Caudate nucleus (tissue), 63 donors: ENCODE measurements at places on chromosomes 12 and 14.

DNA sequence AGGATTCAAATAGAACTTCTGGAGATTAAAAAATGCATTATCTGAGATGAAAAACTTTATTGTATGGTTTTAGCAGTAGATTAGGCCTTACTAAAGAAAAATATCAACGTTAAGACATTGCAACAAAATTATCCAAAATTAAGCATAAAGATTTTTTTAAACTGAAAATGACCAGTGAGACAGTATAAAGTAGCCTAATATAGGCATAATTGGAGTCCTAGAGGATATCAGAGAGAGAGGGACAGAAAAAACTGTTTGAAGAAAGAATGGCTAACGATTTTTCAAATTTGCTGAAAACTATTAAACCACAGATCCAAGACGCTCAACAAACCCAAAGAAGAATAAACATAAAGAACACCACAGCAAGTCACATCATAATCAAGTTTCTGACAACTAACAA lies 149.5 kb upstream of the LMNTD1 start:
- no peak for DNase-seq

- DNase-seq, result peak; percentile 50
These were observed at the start of gene SLC2A3 for GRCh38 chr12:7935590-7936581. SLC2A3 (minus strand) TSS chr12:7936187; CDS start chr12:7936034, 153 bp downstream.

GRCh38 chr12:24256684-24257083 lies 307.2 kb upstream of the SOX5 start:
- no peak for DNase-seq

- no peak for DNase-seq
These were observed 40.9 kb downstream of the FGD4 start for GRCh38 chr12:32440120-32440865.

DNA sequence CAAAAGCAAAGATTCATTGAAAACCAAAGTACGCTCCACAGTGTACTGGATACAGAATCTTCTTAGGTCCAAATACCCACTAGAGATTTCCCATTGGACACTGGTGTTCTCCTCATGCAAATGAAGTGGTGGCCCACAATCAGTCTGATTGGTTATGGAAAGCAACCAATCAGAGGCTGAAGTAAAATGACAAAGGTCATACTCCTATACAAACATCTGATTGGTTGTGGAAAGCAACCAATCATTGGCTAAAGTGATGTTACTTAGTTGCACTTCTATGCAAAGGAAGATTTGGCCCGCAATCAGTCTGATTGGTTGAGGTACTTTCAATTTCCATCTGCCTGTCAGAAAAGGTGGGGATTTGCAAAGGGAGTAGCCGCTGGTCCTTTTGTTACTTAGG lies 1.3 kb upstream of the WASHC3 start:
- DNase-seq, result no peak

DNA sequence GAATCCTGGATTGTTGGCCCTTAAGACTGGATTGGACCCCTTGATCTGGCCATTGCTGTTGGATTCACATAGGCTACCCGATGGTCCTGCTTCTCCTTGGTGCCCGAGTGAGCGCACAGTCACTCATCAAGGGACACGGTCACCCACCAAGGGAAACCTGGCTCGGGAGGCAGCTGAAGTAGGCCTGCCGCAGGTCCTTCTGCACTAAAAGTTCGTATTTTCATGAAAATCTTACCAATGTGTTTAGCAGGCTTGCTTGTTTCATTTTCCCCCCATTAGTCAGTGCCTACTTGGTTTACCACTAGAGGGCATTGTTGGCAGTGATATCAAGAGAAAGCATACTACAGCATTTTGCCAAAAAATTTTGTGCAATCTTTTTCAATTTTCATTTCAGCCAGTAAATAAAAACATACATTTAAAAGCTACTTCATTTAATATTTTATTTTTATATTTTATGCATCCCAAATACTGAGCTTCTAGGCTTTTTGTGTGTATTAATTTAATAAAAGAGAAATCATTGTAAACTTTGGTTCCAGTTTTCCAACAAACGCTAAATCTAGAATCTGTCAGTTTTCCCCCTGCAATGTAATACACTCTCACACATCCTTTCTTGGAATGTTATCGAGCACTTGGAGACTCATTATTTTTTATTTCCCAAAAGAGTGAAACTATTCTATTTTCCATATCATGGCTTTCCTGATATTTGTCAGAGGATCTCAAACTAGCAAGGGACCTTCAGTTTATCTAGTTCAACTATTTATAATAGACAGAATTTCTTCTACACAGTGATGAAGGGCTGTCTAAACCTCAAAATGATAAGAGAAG lies 116.7 kb downstream of the LMNTD1 start:
- DNase-seq, result no peak

DNA sequence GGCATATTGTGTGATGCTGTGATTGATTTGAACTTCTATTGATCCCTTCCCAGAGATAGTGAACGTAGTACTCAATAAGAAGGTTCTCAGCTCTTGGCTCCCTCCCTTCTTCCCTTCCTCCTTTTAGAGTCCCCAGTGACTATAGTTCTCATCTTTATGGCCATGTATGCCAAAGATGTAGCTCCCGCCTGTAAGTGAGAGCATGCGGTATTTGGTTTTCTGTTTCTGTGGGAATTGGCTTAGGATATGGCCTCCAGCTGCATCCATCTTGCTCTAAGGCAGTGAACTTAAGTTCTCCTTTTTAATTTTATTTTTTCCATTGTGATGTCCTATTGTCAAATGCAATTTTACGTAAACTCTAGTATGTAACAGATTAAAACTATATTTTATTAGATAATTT lies 109.5 kb downstream of the AEBP2 start:
- DNase-seq, result no peak

DNA sequence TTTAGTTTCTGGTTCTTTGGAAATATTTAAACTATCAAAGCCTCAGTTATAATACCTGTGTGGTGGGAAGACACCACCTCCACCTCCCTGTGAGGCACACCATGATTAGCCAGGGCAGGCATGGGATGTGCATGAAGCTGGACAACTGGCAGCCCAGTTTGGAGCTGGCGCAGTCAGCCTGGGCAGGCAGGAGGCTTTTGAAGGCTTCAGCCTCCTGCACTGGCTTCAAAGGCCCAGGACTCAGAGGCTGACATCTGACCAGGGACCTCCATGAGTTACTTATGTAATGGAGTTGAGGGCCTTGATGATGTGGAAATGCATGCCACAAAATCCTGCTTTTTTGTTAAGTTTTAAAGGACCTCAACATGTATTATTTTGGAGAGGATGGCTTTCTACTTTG lies 30.3 kb downstream of the C14orf132 start:
- DNase-seq, result no peak

GRCh38 chr14:38255408-38255672 lies 553 bp downstream of the CLEC14A start:
- DNase-seq, result no peak

DNA sequence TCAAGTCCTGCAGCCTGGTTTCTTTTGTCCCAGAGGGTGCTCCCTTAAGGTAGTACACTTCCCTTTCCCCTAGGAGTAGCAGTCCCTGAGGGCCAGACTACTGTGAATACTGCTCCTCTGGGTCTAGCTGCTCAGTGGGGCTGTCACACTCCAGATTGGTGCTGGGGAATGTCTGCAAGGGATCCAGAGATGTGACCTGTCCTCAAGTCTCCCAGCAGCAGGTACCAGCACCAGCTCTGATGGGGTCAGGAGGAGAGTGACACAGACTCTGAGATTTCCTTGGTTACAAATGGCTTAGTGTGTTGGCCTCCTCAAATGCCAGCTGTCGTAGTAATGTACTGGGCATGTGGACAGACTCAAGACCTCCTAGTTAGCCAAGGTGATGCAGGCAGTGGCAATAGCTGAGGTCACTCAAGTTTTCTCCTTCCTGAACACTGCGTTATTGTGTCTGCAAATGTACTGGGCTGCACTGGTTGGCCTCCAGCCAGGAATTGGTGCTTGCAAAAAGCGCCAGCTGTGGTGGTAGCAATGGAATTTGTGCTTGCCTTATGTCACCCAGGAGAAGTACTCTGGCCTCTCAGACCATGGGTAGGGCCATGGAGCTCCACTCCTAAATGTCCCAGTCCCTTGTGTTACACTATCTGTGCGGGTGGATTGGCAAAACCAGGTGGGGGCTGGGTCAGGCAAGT lies 36.4 kb upstream of the AEBP2 start:
- DNase-seq, result peak; percentile 13

DNA sequence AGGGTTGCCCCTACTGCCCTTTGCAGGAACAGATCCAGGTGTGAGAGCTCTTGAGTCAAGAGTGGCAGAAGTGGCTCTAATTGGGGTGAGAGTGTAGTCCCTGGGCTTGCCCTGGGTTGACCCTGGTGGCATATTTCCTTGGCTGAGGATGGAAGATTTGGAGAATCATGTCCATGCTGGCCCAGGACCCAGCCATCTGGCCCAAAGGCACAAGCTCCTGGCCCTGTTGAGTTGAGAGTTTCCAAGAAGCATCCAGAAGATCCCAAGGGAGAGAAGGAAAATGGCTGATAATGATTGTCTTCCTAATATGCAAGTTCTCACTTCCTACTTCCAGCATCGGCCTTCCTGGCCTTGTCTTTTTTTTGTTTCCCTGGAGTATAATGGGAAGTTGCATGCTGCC lies 55.5 kb upstream of the SRSF5 start:
- no peak for DNase-seq

- DNase-seq, result no peak
These were observed 5.7 kb upstream of the PLEK2 start for GRCh38 chr14:67417633-67418032.

DNA sequence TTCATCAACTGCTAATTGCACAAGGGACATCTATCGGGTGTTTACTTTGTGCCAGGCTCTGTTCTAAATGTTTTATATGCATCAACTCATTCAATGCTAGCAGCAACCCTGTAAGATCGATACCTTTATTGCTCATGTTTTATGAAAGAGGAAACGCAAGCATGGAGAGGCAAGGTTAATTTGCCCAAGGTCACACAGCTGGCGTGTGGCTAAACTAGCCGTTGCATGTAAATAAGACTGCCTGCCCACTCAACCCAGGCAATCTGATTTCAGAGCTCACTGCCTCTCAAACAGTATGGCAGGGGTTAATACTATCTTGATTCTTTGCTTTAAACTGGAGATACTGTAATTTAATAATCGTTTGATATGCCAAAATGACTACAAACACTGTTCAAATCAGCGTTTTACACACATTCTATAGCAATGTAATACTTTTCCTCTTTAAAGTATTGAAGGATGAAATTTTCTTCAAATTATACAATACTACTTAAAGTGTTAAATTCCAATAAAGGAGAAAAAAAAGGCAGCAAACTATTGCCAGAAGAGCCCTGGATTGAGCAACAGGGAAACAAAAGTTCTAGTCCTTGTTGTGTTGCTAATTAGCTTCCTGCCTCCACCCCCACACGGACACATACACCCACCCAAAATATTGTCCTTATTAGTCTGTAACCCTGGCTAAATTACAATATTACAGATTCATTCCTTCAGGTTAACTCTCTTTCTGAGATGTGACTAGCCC lies 39.1 kb upstream of the DHRS7 start:
- DNase-seq, result no peak

DNA sequence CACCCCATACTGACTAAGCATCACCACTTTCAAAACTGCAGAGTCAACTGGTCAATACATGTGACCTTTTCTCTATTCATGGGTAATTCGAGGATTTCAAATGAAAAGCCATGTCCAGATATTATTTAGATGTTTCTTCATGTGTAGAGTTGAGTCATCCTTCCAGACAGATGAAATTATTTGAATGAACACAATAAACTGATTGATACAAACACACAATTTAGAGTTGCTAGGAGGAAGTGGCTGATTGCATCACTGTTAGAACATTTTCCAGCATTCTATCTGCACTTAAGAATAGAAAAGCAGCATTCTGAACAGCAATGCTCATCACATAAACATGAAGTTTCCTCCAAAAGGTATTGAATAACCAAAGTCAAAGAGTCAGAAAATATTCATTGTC lies 273.5 kb upstream of the SOX5 start:
- no peak for DNase-seq

- no peak for DNase-seq
These were observed 4.0 kb downstream of the PTGER2 start for GRCh38 chr14:52318062-52318461.

GRCh38 chr14:82419933-82420332 lies 886.3 kb upstream of the SEL1L start:
- no peak for DNase-seq

- no peak for DNase-seq
These were observed 8.5 kb downstream of the TMEM233 start for GRCh38 chr12:119601877-119602733.

GRCh38 chr12:25853316-25854095 lies 105.0 kb upstream of the RASSF8 start:
- DNase-seq, result no peak

- DNase-seq, result no peak
These were observed 199.9 kb downstream of the LRIG3 start for GRCh38 chr12:58720421-58720820.

DNA sequence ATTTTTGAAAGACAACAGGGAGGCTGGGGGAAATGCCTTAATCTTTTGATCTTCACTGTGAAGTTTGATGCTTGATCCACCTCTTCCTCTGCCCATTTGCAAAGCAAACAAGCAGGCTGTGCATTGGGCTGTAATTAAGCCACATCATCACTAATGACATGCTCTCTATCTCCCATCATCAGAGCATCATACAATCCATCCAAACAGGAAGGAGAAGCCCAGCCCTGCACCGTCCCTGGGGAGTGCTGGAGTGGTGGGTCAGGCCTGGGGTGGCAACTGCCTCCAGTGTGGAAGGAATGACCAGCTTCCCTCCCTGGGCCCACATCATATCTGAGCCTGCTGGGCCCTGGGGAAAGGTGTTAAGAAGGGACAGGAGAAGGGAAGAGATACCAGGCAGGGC lies 6.9 kb upstream of the KRT74 start:
- DNase-seq, result no peak

DNA sequence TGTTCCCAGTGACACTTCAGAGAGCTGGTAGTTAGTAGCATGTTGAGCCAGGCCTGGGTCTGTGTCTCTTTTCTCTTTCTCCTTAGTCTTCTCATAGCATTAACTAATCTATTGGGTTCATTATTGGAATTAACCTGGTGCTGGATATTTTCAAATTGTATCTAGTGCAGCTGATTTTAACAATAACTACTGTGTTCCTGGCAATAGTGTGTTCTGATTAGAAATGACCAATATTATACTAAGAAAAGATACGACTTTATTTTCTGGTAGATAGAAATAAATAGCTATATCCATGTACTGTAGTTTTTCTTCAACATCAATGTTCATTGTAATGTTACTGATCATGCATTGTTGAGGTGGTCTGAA lies 3.0 kb downstream of the FOS start:
- DNase-seq, result no peak
